ENCODE measurements at places on chromosomes 16 and 17.
A peak's percentile ranks its signal among the peaks of the same experiment; 100 is the strongest.

DNA sequence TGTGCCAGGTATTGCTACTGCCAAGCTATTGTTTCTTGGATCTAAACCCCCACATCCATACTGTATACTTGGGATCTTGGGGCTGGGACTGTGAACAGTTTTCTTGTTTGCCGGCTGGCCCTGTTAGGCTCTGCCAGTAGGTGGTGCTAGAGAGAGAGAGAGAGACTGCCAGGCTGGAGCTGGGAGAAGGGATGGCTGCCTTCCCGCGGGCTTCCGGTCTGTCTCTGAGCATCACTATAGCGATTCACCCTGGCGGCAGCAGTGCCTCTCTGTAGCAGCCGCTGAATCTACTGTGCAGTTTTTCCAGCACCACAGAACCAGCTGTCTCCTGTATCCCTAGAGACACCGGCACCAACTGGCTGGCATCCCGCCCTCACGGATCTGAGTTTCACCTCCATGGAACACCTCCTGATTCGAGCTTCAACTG is 201.2 kb downstream of the UTP18 start:
- DNase-seq: no peak

- peak; percentile 14 for DNase-seq
Observed at GRCh38 chr17:44473367-44473766, 29.8 kb downstream of the GPATCH8 start.

- peak; percentile 24 for DNase-seq
Observed at GRCh38 chr16:16029431-16030011, 80.1 kb downstream of the ABCC1 start.

DNA sequence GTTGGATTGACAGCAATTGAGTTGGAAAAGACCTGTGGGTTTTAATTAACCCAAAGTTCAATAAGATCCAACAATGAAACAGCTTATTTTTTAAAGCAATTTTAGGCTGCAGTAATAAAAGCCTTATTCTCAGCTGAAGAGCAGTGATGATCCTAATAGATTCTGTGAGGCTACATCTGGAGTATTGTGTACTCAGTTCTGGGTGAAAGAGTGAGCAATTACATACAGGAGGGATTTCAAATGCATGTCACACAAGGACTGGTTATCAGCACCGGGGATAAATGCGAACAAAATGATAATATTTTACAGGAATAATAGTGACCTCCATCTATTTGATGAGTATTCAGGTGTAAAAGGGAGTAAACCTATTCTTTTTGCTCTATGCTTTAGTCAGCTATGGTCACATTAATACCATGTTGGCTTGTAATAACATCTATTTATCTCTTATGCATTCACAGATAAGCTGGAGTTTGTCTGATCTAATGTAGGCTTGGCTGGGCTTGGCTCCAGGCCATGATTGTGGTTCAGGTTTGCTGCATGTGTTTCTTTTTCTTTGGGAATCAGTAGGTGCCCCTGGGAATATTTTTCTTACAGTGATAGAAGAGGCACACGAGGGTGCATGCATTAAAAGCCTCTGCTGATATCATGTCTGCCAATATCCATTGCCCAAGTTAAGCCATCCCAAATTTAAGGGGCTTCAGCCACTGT is 22.2 kb upstream of the TOX3 start:
- no peak for DNase-seq

DNA sequence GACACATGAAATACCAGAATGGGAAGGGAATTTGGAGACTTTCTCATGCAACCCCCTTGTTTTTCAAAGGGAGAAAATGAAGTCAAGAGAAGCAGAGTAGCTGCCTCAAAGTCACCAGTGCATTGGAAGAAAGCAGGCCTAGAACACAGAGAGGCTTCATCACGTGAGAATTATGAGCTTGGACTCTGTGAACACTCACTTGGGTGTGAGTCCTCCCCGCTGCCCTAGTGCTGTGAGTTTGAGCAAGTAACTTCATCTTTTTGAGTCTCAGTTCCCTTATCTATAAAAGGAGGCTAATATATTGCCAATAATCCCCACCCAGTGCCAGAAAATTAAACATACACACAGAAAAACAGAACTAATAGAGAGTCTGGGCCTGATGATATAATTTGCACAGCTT is 315.8 kb downstream of the XYLT1 start:
- no peak for DNase-seq

GRCh38 chr17:17888821-17889220 is 52.0 kb upstream of the SREBF1 start:
- no peak for DNase-seq

GRCh38 chr17:51427323-51427811 is 167.0 kb downstream of the UTP18 start:
- DNase-seq: no peak

GRCh38 chr17:81222620-81222905 is 202 bp downstream of the CEP131 start:
- no peak for DNase-seq

- peak; percentile 66 for DNase-seq
Observed at GRCh38 chr16:81610144-81610842, 165.7 kb downstream of the CMIP start.

DNA sequence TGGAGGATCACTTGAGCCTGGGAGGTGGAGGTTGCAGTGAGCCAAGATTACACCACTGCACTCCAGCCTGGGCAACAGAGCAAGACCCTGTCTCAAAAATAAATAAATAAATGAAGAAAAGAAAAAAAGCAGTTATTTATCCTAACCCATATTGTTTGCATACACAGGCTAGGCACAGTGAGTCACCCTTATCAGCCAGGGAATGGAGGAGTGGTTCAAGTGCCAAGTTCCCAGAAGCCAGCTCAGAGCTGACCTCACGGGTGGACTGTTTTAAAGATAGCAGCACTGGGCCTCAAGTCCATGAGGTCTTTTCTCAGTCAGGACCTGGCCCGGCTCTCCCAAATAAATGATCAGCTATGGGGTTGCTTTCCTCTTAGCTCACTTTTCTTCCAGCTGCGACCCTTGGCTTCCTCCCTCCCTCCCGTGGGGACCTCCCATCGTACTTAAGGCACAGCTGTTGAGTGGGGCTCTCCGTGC is 22.6 kb upstream of the MGAT5B start:
- no peak for DNase-seq
